Epithelial cell of esophagus (primary cell): ENCODE measurements at places on chromosomes 7 and 10.

- DNase-seq: no peak
Observed at GRCh38 chr10:119491966-119492757, 50.4 kb downstream of the RGS10 start.

- no peak for DNase-seq
Observed at GRCh38 chr10:13873196-13873595, 286.4 kb downstream of the PRPF18 start.

DNA sequence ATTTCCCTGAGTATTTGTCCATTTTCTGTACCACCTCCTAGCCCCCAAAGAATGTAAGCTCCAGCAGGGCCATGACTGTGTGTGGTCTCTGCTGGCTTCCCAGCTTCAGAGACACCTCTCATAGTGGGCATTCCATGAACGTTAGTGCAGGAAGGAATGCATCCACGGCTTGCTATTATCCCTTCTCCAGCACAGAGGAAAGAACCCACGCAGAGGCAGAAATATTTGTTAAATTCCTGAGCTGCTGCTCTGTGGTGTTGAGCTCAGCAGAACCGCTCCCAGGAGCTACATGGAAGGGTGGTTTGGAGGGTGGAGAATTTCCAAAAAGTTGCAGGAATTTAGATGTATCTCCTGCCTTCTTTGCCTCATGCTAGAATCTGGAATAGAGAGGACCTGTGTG is 275.2 kb downstream of the POU6F2 start:
- no peak for DNase-seq

GRCh38 chr7:3683546-3684539 is 382.8 kb downstream of the SDK1 start:
- DNase-seq: no peak

GRCh38 chr7:140053812-140054539 is 8.8 kb downstream of the PARP12 start:
- DNase-seq: no peak

DNA sequence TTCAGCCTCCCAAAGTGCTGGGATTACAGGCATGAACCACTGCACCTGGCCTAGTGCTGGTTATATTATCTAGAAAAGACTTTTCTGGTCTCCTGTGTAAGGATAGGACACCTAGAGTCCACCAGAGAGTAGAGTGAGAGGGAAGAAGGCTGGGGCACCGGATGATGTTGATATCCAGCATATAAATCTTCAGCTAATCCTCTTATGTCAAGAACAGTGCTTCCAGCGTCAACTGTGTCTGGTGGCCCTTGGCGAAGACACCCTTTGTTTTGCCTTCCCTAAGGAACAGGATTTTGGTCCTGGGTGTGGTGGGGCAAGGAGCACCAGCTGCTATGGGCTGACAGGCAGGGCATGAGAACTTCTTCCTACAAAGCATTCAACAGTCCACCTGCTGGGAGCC is 16.3 kb upstream of the INMT start:
- no peak for DNase-seq

GRCh38 chr7:41970941-41971340 is 266.1 kb downstream of the GLI3 start:
- no peak for DNase-seq

- DNase-seq: no peak
Observed at GRCh38 chr10:117346574-117346973, 28.7 kb downstream of the PDZD8 start.
